G401 (cell line): ENCODE measurements at places on chromosomes 5 and 9. TPM values are rescaled to one million over a fixed set of nuclear protein-coding genes. Genes with fewer than 3 reads are reported as not detected.

LCNL1 gene
- not detected in 2 replicates for total RNA-seq

ABITRAM gene
- 15.3 and 16.7 TPM in 2 replicates for total RNA-seq

RNF208 gene
- not detected in 2 replicates for total RNA-seq

NMUR2 gene
- not detected in 2 replicates for total RNA-seq

CCDC183 gene
- not detected in 2 replicates for total RNA-seq

GALNT12 gene
- total RNA-seq: 5.6 and 9.5 TPM in 2 replicates

DNA sequence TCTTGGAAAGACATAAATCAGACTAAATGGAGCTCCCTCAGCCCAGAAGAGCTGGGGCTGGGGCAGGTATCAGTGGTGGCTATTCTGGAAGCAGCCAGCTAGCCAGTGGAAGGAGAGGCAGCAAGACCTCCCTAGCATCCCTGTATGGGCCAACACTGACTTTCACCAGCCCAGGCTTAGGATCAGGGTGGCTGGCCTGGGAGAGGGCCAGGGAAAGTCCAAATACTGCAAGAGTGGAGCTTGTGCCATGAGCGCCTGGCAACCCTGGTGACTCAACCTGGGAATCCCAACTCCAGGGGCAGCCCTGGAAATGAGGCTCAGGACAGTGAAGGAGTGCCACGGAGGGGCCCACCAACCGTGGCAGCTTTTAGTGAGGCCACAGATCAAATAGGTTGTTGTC, 7.6 kb upstream of the IRF1 start:
- no peak for DNase-seq

DNA sequence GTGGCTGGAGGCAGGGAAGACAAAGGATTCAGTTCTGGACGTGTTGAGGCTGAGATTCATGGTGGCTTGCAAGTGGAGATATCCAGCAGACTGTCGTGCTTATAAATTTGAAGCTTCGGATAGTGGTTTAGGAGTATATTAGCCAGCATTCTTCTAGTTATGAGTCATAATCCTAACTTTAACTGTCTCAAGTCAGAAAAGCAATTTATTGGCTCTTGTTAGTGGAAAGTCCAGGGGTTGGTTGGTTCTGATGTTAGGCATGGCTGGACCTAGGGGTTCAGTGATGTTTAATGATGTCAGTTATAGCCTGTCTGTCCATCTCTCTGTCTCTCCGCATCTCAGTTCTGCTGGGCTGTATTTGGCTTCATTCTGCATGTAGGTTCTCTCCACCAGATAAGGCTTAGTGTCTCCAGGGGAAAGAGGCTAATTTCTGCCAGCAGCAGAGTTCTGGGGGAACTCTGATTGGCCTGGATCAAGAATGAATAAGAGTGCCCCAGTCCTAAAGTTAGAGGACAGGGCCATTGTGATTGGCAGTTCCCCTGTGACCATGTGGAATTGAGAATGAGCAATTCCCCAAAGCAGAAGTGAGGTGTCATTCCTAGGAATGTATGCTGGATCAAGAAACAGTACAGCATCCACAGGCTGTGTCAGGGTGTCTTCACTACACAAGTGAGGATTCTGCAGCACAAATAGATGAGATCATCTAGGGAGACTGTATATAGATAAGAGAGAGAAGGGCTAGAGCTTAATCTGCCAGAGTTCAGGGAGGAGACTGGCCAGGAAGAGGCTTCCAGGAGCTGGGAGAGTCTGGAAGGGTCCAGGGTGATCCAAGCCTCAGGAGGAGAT, 72.9 kb upstream of the SHB start:
- DNase-seq: no peak

DNA sequence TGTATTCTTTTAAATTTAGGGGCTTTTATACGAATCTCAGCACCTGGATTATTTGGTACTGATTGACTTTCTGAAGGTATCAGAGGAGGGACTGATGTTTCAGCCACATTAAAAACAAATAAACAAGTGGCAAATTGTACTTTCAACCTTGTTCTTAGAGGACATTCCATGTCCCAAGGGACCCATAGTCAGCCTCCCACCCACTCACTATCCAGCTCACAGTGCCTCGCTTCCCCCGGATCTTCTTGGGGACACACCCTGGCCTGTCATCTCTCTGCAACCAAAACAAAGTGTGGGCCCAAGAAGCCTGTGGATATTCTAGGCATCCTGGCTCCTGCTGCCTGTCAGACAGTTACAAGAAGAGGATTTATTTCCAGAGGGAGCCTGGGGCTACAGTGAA, 8.8 kb upstream of the BOD1 start:
- DNase-seq: no peak

DNA sequence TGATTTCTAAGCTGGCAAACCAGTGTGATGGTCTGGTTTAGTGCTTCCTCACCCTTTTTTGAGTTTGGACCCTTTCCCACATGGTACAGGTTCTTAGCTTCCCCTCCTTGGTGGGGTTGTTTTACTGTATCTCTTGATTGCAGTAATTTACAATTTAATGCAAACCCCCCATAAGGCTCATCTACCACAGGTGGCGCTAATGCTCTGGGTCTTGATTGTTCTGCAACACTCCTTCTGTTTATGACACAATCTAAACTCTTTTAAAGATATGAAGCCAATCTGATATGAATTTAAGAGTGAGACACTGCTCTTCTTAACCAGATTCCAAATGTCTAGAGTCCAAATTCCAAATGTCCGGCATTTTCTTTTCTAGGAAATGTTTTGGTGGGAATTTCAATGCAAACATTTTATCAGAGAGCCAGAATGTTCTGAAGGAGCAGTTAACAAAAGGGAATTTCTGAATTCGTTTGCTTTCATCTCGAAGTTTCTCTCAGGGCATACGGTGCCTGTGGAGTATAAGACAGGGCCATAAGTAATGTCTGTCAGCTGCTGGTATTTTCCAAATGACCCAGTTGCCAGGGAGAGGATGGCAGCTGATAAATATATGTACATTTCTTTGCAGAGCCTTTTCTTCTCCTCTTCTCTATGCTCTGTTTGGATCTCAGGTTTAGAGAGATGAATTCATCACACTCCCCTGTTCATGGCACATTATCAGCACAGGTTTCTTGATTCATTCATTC, 246.8 kb downstream of the ARHGAP26 start:
- DNase-seq: no peak

- DNase-seq: no peak
Measured at GRCh38 chr5:158456756-158457155, 597.8 kb upstream of the CLINT1 start.

- DNase-seq: no peak
Measured at GRCh38 chr9:36584620-36585460, 12.1 kb downstream of the MELK start.

- no peak for DNase-seq
Measured at GRCh38 chr5:181236471-181236870, 7.2 kb downstream of the RACK1 start.

- no peak for DNase-seq
Measured at GRCh38 chr9:125536776-125537175, 170.2 kb downstream of the MAPKAP1 start.

- peak; percentile 41 for DNase-seq
Measured at GRCh38 chr9:26975728-26976707, 19.8 kb downstream of the IFT74 start.

GRCh38 chr5:13932561-13932960, 11.9 kb downstream of the DNAH5 start:
- no peak for DNase-seq

DNA sequence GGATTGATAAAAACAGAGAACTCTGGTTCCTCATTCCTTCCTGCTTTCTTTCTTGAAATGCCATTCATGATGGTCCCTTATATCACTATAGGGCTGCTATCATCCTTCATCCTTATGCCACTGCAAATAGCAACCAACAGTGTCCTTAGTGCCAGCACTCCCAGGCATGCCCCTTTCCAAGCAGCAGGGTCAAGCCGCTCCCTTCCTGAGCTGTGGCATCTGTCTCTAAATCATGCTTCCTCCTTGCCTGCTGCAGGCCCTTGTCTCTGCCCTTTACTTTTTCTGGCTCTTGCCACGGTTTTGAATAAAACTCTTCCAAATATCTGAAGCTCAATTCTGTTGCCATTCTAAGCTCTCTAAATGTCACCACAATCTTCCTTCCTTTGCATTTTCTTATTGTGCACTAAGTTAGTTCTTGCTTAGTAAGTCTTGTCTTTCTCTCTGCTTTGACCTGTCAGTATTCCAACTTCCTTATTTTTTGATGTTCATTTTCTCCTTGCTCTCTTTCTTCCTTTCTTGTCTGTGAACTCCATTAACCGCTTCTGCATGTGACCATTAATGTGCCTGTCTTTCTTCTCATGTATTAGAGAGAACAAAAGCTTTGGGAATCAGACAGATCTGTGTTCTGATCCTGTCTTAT, 19.9 kb downstream of the TLR4 start:
- no peak for DNase-seq

DNA sequence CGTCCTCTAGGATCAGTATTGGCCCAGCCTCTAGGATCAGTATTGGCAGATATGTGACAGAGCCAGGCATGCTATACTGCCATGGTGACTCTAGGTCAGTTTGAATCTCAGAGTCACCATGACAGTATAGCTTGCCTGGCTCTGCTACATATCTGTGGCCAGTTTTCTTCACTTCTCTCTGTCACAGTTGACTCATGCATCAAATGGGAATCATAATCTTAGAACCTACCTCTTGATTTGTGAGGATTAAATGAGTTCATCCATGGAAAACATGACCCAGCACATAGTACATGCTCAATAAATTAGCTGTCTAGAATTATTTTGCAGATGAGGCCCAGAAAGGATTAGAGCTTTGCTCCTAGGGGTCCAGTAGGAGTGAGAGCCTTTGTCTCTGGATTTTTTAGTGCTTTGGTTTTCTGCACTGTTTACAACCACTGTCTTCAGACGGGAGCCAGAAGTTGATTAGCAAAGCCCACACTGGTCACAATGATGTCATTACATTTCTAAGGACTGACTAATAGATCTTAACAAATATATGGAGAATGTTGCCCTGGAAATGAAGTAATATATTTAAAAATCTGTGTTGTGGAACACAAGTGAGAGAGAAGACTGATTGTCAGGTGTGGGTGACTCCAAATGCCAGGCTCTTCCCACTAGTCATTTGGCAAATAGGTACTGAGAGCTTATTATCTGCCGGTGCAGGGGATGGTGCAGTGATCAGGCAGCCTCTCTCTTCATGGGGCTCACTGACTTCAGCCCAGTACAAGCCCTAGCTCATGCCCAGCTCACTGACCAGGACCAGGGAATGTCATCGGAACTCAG, 76.0 kb downstream of the COL15A1 start:
- no peak for DNase-seq

- no peak for DNase-seq
Measured at GRCh38 chr5:120684749-120685415, 220.8 kb downstream of the PRR16 start.

GRCh38 chr9:694092-694402, 147.4 kb upstream of the DMRT1 start:
- no peak for DNase-seq

- peak; percentile 93 for DNase-seq
Measured at GRCh38 chr9:128192601-128193371, 1.4 kb upstream of the CIZ1 start.

DNA sequence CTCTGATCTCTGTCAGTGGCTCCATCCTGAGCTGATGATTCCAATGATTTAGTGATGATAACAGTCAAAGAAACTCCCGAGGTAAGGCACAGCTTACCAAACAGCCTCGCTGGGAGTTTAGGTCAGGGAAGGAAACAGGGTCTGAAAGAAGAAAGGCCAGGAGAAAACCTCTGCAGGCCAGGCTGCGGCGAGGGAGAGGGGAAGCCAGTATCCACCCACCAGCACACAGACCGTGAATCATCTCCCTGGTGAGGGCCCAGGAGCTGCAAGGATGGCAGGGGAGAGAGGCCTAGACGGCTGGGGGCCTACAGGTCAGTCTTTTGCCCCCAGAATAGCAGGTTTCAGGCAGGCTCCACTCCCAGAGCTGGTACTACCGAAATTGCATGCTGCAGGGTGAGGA, 590.5 kb downstream of the CCDC171 start:
- DNase-seq: no peak

DNA sequence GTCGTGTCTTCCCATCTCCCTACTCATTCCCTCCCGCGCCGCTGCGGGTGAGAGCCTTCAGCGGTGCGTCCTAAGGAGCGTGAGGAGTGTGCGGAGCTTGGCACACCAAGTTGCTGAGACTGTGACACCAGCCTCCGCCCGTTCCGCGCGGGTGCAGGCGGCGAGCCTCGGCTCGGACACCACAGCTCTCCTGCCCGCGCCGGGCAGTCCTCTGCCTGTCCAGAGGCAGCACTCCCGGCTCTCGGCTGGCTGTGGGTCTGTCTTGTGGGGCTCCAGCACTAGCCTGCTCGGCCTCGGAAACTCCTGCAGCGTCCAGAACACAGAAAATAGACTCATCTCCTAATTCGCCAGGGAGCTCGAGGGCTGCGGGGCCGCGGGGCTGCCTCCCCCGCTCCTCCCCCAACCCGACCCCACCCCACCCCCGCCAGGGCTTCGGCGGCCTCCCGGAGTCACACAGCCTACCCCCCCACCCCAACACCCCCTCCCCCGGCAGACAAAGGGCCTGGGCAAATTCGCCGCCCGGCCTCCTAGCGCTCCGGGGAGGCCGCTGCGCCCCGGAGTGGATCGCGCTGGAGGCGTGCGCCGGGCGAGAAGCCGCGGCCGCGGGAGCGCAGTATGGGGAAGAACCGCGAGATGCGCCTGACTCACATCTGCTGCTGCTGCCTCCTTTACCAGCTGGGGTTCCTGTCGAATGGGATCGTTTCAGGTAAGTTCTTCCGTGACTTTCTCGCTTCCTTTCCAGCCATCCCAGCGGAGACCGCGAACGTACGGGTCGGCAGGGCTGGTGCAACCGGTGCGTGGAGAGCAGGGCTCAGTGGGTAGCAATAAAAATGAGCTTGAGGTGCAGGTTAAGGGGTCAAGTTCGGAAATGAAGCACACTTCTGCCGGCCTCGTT, at the start of gene ADAMTS19:
Gene ADAMTS19 (plus strand): TSS at position 522 of the 895 bp plus-strand sequence. CDS start 94 bp downstream, at position 616.
- no peak for DNase-seq
